ENCODE measurements at places on chromosomes 1 and 21.

- H3K36me3 ChIP-seq, result no peaks in the 10 kb centered on the region
- no peak for DNase-seq
- no peak overlapping the region for H3K27ac ChIP-seq
- no peak overlapping the region for H3K4me3 ChIP-seq
Measured at GRCh38 chr1:230552880-230553279, 89.4 kb upstream of the COG2 start.

GRCh38 chr1:230793463-230793745, 46.2 kb downstream of the CAPN9 start:
- DNase-seq, result no peak
- no peaks in the 10 kb centered on the region for H3K27me3 ChIP-seq
- H3K4me3 ChIP-seq, result no peak overlapping the region

DNA sequence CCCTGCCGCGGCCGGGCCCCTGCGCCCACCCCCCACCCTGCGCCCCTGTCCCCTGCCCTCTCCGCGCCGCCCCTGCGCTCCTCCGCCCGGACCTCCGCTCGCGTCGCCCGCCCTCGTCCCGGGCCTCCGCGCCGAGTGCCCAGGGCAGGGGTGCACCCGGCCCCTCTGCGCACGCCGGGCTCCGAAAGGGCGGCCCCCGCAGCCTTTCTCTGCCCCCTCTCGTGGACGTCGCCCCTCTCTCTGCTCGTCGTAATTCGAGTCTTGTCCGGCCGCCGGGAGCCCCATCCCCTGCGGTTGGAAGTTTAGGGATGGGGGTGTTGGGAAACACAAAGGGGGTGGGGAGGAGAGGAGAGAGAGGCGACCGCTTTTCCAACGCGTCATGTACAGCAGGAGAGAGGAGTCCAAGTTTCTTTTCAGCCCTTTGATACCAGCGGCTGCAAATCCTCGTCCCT, 407 bp downstream of the GALNT2 start:
- H3K36me3 ChIP-seq, result peaks cover 8% of the 10 kb centered on the region
- peaks cover 27% of the 10 kb centered on the region for H3K4me1 ChIP-seq
- peak overlapping the region; percentile 60 for H3K27ac ChIP-seq
- H3K27me3 ChIP-seq, result no peaks in the 10 kb centered on the region
- peak; percentile 56 for DNase-seq
- H3K4me3 ChIP-seq, result peak overlapping the region; percentile 77

- H3K4me1 ChIP-seq, result peaks cover 15% of the 10 kb centered on the region
- no peak overlapping the region for H3K27ac ChIP-seq
- no peak for DNase-seq
- H3K27me3 ChIP-seq, result no peaks in the 10 kb centered on the region
- H3K4me3 ChIP-seq, result no peak overlapping the region
Measured at GRCh38 chr1:207286786-207287468, 34.6 kb upstream of the CD55 start.

DNA sequence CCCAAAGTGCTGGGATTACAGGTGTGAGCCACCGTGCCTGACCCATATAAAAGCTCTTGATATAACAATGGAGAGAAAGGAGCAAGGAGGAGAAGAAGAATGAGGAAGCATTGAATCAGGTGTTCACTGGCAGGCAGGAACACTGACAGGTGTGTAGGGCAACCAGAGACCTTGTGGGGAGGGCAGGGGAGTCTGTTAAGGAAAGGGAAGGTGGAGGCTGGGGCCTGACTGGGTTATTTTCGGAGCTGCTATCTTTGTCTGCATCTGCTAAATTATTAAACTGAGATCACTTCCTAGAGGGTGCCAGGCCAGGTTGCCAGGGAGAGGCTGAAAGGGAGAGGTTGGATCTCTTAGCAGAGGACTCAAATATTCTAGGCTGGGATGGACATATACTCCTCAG, 6.8 kb upstream of the TRNP1 start:
- H3K27ac ChIP-seq, result no peak overlapping the region
- no peaks in the 10 kb centered on the region for H3K36me3 ChIP-seq
- no peak overlapping the region for H3K4me3 ChIP-seq

DNA sequence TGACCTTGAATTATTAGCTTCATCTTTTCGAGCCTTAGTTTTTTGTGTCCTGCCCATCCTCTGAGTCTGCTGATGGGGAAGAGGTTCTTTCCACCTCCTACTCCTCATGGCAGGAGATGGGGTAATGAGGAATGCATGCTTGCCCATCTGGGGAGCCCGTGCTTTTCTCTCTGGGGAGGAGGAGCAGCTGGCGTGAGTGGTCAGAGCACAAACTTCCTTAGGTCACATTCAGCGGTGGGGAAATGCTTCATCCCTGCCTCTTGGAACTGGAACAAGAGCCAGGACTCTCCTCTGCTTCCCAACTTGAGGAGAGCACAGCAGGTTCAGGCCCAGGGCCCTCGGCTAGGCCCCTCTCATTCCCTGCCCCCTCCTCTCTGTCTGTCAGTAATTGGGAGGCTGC, 155.0 kb downstream of the PCNX2 start:
- H3K4me1 ChIP-seq, result no peaks in the 10 kb centered on the region
- H3K27ac ChIP-seq, result no peak overlapping the region
- H3K27me3 ChIP-seq, result no peaks in the 10 kb centered on the region
- no peaks in the 10 kb centered on the region for H3K36me3 ChIP-seq
- H3K4me3 ChIP-seq, result no peak overlapping the region

DNA sequence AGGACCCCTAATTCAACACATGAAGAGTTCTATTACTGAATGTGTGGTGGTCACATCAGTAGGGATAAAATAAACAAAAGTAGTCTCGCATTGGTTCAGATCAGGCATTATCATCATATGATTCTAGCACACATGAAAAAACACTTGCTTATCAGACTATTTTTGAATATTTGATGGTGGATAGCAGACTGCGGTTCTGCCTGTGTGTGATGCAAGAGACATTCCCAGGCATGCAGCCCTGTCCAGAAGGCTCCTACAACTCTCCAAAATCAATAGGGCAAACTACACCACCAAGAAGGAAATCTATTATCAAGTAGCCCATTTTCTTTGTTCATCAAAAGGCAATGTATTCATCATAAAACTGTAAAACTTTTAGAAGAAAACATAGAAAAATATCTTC, 304.7 kb downstream of the DUSP10 start:
- H3K27ac ChIP-seq, result no peak overlapping the region
- no peaks in the 10 kb centered on the region for H3K27me3 ChIP-seq
- H3K36me3 ChIP-seq, result no peaks in the 10 kb centered on the region
- H3K4me1 ChIP-seq, result peaks cover 44% of the 10 kb centered on the region

GRCh38 chr1:106926803-106927582, 129.5 kb upstream of the PRMT6 start:
- no peaks in the 10 kb centered on the region for H3K36me3 ChIP-seq
- no peak overlapping the region for H3K27ac ChIP-seq
- H3K4me3 ChIP-seq, result no peak overlapping the region
- DNase-seq, result no peak
- H3K27me3 ChIP-seq, result no peaks in the 10 kb centered on the region

DNA sequence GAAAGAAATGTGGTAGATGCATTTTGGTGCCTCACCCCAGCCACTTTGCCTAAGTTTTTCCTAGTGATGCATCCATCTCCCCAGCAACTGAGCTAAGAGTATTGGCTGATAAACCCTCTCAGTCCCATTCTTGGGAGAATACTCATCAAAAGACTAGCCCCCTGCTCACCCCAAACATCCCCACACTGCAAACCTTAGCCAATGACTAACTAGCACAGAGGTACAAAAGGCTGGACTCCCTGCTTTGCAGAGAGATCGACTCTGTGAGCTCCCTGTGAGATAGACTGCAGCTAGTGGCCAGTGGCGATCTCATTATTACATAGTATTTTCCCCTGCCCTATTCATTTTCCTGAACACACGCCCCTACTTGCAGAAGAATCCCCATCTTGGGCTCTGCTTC, 155.3 kb downstream of the HHIPL2 start:
- DNase-seq, result no peak
- no peaks in the 10 kb centered on the region for H3K36me3 ChIP-seq
- H3K27ac ChIP-seq, result no peak overlapping the region
- H3K4me3 ChIP-seq, result no peak overlapping the region
- H3K27me3 ChIP-seq, result no peaks in the 10 kb centered on the region

DNA sequence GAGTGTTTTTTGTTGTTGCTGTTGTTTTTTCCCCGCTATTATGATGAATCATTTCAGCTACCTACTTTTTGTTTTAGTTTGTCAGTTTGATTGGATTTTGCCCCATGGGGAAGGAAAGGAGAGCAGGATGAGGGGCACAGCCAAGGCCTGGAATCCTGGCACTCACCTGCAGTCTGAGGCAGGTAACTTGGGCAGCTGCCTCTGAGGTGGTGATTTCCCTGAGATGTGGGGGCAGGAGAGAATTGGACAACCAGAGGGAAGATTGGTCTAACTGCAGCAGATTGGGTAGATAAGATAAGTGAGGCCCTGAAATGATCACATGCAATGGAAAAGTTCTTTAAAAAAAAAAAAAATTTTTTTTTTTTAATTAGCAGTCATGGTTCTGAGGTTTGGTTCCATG, 1.5 kb upstream of the LAX1 start:
- no peak for DNase-seq
- H3K27me3 ChIP-seq, result 0 out of 2 replicates have a peak, but pooled peaks cover 3% of the 10 kb centered on the region
- no peak overlapping the region for H3K27ac ChIP-seq
- no peak overlapping the region for H3K4me3 ChIP-seq
- H3K36me3 ChIP-seq, result no peaks in the 10 kb centered on the region
- H3K4me1 ChIP-seq, result no peaks in the 10 kb centered on the region

DNA sequence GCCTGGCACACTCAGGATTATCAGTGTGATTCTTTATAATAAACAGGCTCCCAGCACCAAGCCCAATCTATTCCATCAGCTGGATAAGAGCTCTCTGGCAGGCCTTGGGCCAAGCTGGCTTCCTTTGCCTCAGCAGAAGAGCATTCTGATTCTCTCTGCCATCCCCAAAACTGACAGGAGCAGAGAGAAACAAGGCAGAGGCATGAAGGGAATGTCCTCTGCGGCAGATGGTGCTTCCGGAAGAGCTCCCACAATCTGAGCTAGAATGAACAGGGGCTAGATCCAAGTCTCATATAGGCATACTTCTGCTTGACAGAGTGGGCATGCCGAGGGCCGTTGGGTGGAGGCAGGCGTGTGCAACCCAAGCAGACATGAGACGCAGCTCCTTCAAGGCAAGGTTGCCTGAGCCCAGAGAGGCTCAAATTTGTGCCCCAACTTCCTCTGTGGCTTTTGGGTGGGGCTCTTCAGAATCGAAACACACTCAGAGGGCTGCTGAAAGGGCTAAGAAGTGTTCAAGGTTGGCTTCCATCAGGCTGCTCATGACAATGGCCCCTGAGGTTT, 4.0 kb downstream of the CAPN2 start:
- H3K27me3 ChIP-seq, result no peaks in the 10 kb centered on the region
- H3K4me1 ChIP-seq, result peaks cover 71% of the 10 kb centered on the region
- no peak overlapping the region for H3K27ac ChIP-seq
- H3K4me3 ChIP-seq, result no peak overlapping the region
- DNase-seq, result no peak

DNA sequence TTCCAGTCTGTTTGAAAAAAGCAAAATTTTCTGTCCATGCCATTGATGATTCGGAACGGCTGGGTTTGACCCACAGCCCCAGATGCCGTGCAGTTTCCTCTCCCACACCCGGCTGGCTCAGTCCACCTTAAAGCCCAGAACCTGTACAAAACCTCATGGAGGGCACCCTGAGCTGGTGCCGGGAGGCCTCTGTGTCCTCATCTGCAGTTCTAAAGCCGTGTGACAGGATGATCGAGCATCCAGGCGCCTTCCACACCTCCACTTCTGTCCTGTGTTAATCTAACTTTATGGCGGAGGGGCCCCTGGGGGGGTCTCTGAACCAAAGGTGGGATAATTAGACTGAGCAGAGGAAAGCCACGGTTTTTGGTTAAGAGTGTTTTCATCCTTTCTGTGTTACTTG, 49.6 kb downstream of the SLC37A1 start:
- no peak overlapping the region for H3K4me3 ChIP-seq
- H3K36me3 ChIP-seq, result no peaks in the 10 kb centered on the region

DNA sequence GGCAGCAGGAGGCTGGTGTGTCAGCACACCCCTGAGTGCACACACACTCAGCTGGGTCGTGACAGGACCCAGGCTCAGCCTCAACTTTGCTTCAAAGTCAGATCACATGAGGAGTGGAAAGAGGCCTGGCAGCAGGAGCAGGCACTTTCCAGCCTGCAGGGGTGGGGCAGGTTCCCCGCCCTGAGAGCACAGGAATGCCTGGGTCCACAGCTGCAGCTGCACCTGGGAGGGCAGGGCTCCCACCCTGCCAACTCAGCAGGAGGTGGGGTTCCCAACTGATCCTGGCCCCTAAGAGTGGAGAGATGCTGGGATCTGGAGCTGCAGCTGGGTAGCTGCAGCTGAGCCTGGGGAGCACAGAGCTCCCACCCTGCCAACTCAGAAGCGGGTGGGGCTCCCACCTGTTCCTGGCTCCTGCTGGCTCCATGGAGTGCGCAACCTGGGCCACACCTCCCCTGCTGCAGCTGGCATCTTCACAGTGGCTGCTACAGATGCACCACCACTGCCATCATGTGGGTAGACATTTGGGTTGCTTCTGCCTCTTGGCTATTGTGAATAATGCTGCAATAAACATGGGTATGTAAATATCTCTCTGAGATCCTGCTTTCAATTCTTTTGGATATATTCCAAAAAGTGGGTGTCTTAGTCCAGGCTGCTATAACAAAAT, 415.4 kb downstream of the TTLL7 start:
- no peaks in the 10 kb centered on the region for H3K36me3 ChIP-seq
- no peaks in the 10 kb centered on the region for H3K27me3 ChIP-seq
- no peak overlapping the region for H3K27ac ChIP-seq
- H3K4me3 ChIP-seq, result no peak overlapping the region

DNA sequence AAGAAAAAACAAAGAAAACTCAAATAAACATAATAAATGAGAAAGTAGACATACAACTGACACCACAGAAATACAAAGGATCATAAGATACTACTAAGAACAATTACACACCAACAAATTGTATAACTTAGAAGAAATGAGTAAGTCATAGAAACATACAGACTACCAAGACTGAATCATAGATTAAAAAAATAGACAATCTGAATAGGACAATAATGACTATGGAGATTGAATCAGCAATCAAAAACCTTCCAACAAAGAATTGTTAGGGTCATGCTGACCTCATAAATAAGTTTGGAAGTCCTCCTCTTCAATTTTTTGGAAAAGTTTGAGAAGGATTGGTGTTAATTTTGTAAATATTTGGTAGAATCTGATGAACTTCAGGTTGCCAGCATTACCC, 159.0 kb downstream of the PTBP2 start:
- no peak for DNase-seq
- no peak overlapping the region for H3K4me3 ChIP-seq
- no peaks in the 10 kb centered on the region for H3K36me3 ChIP-seq
- no peaks in the 10 kb centered on the region for H3K27me3 ChIP-seq
- no peaks in the 10 kb centered on the region for H3K4me1 ChIP-seq

GRCh38 chr21:29737186-29737585, 202.6 kb downstream of the GRIK1 start:
- no peak overlapping the region for H3K27ac ChIP-seq
- no peaks in the 10 kb centered on the region for H3K27me3 ChIP-seq
- DNase-seq, result no peak
- no peak overlapping the region for H3K4me3 ChIP-seq
- no peaks in the 10 kb centered on the region for H3K36me3 ChIP-seq
- H3K4me1 ChIP-seq, result no peaks in the 10 kb centered on the region

GRCh38 chr1:55275941-55276341, 60.8 kb upstream of the USP24 start:
- no peak overlapping the region for H3K4me3 ChIP-seq
- H3K4me1 ChIP-seq, result peaks cover 13% of the 10 kb centered on the region
- H3K27me3 ChIP-seq, result no peaks in the 10 kb centered on the region
- no peak overlapping the region for H3K27ac ChIP-seq
- no peak for DNase-seq
